ENCODE measurements at places on chromosomes 4 and X.

DNA sequence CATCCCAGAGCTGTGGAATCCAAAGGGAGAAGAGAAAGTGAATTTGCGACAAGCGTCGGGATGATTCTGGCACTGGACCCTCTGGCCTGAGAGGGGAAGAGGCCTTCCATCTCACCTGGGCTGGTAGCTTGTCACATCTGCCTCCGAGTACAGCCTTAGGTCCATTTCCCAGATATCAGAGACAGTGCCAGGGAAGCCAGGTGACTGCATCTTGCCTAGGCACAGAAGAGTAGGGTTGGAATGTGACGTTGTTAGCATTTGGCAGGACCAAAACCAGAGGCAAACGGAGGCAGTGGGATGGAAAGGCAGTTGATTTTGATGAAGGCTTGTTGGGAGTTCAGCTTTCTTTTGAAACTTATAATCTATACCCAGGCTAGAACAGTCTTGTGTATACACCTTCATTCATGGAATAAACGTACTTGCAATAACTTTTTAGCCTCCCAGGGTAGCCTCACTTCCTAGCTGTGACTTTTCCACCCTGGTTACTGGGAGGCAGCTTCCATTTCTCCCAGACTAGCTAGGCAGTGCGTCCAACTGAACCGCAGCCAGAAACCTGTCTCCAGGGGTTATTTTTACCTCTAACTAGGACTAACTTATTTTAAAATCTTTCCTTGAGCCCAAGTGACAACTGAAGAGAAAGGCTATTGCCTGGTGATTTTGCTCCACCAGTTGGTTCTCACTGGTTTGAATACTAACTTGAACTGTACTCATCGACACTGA lies 5.9 kb downstream of the SOD3 start:
- DNase-seq: no peak

DNA sequence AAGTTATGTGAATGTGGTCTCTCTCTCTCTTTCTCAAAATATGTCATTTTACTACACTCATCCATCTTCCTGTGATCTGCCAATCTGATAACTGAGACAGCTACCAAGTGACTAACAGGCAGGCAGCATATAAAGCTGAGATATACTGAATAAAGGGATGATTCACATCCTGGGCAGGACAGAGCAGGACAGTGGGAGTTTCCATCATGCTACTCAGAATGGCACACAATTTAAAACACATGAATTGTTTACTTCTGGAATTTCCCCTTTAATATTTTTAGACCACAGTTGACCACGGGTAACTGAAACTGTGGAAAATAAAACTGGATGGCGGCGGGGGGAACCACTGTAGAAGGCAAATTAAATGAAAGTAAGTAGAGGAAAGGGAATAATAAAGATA lies 58.6 kb upstream of the DCTD start:
- DNase-seq: peak; percentile 90

DNA sequence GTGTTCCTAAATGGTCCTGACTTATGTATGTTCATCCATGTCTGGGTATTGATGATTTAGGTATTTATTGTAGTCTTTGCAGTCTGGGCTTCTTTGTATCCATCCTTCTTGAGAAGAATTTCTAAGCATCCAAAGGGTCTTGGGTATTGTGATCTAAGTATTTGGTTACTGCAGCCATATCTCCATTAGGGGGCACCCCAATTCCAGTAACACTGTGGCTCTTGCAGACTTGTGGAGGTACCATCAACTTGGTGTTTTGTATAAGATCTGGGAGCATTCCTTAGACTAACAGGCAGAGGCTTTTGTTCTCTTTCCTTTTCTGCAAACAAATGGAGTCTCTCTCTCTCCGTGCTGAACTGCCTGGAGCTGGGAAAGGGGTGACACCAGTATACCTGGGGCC lies 113.7 kb upstream of the NEXMIF start:
- peak; percentile 27 for DNase-seq

- DNase-seq: no peak
Measured at GRCh38 chr4:122895336-122895995, 26.9 kb downstream of the NUDT6 start.

DNA sequence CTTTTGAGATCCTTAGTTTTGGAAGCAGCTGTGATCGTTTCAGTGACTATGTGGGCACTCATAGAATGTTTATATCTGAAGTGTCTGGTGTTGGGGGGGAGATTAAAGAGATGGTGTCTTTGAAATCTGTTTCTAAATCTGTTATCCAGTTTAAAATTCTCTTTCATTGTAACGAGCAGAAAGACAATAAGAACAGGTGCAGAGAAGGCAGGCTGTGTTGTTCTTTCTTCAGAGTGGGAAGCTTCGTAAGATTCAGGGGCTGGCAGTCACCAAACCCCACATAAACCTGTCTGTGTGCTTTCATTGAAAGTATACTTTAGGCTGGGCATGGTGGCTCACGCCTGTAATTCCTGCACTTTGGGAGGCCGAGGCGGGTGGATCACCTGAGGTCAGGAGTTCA lies 16.3 kb upstream of the DHRSX start:
- DNase-seq: no peak

- peak; percentile 1 for DNase-seq
Measured at GRCh38 chr4:122364700-122365404, 14.0 kb upstream of the ADAD1 start.
